ENCODE measurements at places on chromosomes 4 and X.
A peak's percentile ranks its signal among the peaks of the same experiment; 100 is the strongest.

- no peak for DNase-seq
Observed at GRCh38 chr4:41883988-41884734, 51.1 kb upstream of the TMEM33 start.

DNA sequence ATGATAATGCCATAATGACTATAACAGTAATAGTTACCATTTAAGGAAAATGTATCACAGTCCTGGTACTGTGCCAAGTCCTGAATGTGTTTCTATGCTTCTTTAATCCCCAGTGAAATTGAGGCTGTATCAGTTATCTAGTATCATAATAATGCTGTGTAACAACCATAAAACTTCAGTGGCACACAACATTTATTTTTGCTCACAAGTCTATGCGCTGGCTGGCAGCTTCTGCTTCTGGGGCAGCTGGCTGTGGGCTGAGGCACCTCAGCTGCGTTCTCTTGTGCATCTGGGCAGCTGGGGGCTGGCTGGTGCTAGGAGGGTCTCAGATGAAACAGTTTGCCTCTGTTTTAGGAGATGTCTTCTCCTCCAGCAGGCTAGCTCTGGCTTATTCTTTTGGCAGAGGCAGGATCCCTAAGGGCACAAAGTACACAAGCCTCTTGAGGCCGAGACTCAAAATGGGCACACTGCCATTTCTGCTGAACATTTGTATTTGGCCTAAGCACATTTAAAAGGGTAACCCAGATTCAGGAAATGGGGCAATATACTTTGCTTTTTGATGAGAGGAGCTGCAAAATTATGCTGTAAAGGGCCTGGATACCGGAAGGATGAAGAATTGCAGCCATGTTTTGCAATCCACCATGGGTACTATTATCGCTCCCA, 62.6 kb upstream of the DHX15 start:
- no peak for DNase-seq

DNA sequence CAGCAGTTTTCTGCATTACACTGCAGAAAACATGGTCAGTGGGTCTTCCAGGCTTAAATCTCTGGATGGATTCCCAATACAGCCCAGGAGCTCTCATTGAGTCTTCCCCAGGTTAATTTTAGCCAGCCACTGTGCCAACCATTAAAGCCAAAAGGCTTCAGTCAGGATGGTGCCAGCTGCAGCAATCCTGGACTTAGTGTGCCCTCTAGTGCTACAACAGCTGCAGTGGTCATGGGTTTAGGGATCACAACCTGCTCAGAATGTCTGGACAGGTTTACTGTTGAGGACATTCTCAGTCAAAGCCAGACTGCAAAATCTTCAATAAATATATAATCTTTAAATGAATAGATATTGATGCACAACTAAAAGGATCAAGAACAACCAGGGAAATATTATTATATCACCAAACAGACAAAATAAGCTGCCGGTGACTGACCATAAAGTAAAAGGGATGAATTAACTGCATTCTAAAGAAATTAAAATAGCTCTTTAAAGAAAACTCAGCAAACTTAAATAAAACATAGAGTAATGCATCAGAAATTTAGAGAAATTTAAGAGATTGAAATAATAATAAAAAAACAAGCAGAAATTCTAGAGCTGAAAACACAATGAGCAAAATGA, 639.9 kb downstream of the SPOCK3 start:
- DNase-seq, result no peak

- no peak for DNase-seq
Observed at GRCh38 chr4:161404346-161405110, 759.3 kb downstream of the FSTL5 start.

GRCh38 chr4:94491322-94491721, 39.6 kb downstream of the PDLIM5 start:
- no peak for DNase-seq

- no peak for DNase-seq
Observed at GRCh38 chr4:141020801-141021261, 112.4 kb downstream of the RNF150 start.

DNA sequence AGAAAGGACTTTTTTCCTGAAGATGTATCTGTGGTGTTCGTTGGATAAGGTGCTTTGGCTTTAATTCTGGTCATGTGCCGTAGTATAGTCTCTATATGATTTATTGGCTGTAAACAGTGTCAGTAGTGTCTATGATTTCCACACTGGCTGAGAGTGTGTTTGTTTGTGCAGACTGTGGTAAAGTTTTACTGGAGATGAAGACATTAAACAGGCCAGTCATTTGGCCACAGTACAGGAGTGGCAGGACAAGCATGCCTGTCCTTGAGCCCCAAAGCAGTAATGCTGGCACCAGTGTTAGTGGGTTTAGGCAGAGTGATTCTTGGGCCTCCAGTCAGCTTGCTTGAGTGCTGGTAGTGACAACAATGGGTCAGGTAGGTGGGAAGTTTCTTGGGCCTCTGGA, 1023.9 kb upstream of the GRID2 start:
- no peak for DNase-seq

- DNase-seq, result no peak
Observed at GRCh38 chr4:44736900-44737299, 10.5 kb upstream of the GNPDA2 start.

DNA sequence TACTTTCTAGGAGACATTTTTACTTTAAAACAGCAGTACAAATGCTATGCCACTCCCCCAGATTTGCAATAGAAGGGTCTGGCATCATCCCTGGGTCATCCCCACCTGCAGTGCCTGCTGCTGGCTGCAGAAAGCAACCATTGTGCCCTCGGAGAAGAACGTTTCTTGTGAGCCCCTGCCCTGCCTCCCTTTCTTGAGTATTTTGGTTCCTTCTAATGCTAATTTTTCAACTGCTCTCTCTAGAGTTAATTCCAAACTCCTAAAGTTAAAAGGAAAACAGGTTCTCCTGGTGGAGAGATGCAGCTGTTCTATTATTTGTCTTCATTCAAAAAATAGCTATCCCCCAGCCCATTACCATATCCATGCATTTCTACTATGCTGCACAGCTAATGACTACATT, 107.1 kb downstream of the IDS start:
- DNase-seq, result no peak

GRCh38 chr4:15756361-15756861, 21.7 kb upstream of the CD38 start:
- DNase-seq, result peak; percentile 64

DNA sequence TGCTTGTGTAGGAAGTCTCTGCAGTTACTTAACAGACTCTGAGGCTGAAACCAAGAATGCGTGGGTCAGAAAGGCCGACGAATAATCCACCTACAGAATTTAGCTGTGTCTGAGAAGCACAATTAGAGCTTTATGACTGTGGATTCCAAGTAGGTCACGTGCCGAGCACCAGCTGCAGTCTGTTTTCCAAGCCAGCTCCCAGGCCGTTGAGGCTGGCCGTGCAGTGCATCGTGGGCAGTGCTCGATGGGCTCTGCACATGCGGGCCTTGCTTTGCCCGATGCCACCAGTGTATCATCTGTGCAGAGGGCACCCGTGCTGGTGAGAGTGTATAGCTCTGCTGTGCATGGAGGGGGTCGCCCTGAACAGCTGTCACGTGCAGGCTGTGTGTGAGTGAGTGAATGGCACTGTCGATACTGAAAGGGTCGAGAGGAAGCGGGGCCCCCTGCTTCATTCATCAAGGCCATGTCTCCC, 67.5 kb upstream of the CLDN34 start:
- no peak for DNase-seq

- DNase-seq, result no peak
Observed at GRCh38 chrX:31459361-31459760, 387.5 kb upstream of the FTHL17 start.

- DNase-seq, result no peak
Observed at GRCh38 chr4:57098941-57099340, 11.2 kb downstream of the IGFBP7 start.

DNA sequence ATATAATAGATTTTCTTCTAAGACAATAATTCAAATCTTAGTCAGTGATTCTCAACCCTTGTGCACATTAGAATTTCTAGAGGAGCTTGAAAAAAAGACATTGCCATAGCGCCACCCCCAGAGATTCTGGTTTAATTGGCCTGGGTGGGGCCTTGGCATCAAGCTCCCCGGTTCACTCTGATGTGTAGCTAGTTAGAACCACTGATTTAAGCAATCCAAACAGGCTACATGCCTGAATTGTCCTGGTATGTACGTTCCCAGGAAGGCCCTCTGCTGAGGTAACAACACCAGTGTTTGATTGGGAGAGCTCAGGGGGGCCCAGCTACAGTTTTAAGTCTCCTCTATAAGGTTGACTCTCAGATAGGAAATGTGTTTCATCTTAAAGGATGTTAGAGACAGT, 1.3 kb upstream of the ATP10D start:
- DNase-seq, result no peak

GRCh38 chrX:97452283-97452682, 568.6 kb downstream of the RPA4 start:
- DNase-seq, result no peak

GRCh38 chrX:115226929-115227328, 7.0 kb downstream of the LRCH2 start:
- no peak for DNase-seq

- no peak for DNase-seq
Observed at GRCh38 chr4:158236304-158237030, 26.2 kb downstream of the TMEM144 start.

GRCh38 chrX:41963348-41963747, 40.0 kb upstream of the CASK start:
- DNase-seq, result no peak

GRCh38 chr4:55395218-55395528, 584 bp upstream of the TMEM165 start:
- no peak for DNase-seq

DNA sequence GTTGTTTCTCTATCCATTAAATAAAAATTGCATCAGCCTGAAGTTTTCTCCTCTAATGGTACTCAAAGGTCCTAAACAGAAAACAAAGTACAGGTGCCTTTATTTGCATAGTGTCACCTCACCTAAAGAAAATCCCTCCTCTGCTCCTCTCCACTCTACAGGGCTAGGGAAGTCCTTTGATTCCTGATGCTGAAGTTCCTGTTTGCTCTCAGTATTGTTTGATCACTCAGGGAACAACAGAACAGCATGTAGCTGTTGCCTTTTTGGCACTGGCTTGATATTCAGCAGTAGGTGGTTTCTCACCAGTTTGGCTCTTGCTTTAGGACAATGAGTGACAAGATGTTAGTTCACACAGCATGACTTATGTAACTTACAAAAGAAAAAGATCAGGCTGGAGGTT, 156.2 kb upstream of the SLC7A11 start:
- no peak for DNase-seq

DNA sequence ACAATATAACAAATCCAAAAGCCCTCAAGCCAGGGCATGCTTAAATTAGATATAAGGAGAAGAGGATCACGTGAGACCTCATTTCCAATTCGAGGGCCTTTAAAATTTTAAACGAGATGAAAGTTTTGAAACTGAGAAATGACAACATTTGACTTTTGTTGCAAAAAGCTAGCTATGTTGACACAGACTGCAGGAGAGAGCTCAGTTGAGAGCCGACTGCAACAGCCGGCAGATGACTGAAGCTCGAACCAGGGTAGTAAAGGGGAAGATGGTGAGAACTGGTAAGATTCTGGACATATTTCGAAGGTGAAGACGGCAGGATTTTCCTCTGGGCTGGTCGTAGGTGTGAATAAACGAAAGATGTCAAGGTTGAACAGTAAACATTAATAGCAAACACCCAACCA, 773 bp downstream of the PRMT9 start:
- no peak for DNase-seq

- DNase-seq, result no peak
Observed at GRCh38 chr4:83219344-83220331, 65.0 kb downstream of the COQ2 start.

DNA sequence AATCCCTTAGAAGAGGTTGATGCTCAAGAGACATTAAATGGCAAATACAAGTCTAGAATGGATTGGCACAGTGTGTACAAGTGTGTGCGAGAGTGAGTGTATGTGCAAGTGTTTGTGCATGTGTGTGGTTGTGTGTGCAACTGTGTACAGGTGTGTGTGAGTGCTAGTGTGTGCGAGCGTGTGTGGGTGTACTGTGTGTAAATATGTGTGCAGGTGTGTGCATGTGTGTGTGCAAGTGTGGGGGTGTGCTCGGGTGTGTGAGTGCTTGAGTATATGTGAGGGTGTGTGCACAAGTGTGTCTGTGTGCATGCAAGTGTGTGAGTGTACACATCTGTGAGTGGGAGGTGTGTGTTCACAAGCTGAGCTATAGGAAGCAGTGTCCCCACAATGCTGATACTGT, 5.9 kb downstream of the TREX2 start:
- no peak for DNase-seq

DNA sequence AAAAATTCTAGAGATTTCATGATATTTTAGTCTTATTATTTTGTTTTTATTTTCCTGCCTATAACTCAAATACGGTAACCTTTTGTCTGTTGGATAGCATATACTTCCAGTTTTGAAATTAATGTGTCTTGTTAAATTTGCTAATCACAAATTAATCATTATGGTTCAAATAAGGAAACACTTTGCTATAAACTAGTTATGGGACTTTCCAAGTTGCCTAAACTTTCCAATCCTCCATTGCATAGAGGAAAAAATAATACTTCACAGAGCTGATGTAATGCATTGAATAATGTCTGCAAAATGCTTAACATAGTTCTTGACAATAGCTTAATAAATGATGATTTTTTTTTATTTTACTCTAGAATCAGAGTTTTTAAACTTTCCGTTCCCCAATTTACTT, 4.7 kb downstream of the GUCY1B1 start:
- no peak for DNase-seq

GRCh38 chrX:68992821-68993397, 164.1 kb downstream of the EFNB1 start:
- DNase-seq, result no peak

DNA sequence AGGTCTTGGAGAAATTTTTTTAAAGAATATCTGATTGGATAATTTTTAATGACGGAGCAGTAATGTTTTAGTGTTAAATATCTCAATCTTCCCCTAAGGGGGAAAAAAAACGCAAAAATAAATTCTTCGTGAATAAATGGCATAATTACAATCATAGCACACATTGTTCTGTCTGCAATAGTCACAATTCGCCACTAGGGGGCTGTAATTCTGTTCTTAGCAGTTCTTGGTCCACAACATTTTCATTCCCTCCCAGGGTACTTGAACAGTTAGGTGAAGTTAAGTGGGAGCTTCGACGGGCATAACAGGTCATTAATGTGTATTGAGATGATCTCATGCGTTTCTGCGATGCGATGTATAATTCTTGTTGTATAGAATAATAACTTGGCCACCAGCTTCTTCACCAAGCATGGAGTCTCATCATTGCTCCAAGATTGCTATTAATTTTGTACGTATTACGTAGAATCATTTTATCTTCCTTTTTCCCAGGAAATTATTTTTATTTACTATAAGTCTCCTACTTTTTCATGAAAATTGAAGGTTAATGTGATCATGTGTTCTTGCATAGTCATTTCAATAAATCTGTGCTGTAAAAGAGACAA, 27.2 kb downstream of the HTR2C start:
- no peak for DNase-seq
